H54 (cell line): ENCODE measurements at places on chromosomes 16 and 17.

DNA sequence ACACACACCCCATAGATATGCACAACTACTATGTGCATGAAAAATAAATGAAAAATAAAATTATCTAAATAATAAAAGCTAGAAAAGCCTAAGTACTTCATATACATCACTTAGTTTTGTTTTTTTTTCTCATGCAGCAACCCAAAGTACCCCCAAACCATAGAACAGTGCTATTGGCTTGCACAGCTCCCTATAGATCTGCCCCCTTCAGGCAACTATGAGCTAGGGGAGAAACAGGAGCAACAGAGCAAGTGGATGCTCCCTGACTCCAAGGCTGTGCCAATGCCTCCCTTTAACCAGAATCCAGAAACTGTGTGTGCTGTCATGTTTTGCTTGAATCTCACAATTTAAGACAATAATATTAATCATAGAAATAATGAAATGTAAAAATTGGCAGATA lies 605.5 kb downstream of the TOX3 start:
- DNase-seq = no peak

DNA sequence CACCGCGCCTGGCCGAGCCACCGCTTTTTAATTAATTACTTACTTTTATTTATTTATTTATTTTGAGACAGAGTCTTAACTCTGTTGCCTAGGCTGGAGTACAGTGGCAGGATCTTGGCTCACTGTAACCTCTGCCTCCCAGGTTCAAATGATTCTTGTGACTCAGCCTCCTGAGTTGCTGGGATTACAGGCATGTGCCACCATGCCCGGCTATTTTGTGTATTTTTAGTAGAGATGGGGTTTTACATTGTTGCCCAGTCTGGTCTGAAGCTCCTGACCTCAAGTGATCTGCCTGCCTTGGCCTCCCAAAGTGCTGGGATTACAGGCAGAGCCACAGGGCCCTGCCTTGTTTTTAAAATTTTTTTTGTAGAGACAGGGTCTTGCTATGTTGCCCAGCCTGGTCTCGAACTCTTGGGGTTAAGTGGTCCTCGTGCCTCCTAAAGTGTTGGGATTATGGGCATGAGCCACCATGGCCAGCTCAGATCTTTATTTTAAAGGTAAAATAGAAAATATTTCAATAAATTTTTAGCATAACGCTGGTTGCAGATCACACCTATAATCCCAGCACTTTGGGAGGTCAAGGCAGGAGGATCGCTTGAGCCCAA lies 18.3 kb upstream of the NUDT16L1 start:
- no peak for DNase-seq

DNA sequence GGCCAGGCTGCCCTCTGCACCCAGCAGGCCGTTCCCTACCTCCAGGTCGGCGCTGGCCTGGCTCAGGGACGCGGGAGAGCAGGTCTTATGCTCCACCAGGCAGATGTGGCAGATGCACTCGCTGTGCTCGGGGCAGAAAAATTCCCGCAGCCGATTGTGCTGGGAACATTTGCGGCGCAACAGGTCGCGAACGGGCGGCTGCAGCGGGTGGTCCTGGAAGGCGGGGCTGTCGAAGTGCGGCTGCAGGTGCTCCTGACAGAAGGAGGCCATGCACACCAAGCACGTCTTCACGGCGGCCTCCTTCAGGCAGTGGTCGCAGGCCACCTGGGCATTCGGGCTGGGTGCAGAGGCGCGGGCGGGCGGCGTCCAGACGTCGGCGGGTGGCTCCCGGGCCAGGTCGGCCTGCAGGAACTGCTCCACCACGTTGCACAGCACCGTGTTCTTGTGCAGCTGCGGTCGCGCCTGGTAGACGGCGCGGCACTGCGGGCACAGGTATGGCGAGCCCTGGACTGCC lies 439 bp downstream of the TRIM25 start:
- peak; percentile 46 for DNase-seq

- no peak for DNase-seq
Observed at GRCh38 chr17:12510535-12510934, 155.2 kb upstream of the MYOCD start.

GRCh38 chr17:58706351-58707140 lies 14.1 kb downstream of the RAD51C start:
- no peak for DNase-seq

- no peak for DNase-seq
Observed at GRCh38 chr17:13393841-13394710, 207.7 kb downstream of the HS3ST3A1 start.

- no peak for DNase-seq
Observed at GRCh38 chr17:74454197-74455024, 12.0 kb upstream of the CD300A start.

DNA sequence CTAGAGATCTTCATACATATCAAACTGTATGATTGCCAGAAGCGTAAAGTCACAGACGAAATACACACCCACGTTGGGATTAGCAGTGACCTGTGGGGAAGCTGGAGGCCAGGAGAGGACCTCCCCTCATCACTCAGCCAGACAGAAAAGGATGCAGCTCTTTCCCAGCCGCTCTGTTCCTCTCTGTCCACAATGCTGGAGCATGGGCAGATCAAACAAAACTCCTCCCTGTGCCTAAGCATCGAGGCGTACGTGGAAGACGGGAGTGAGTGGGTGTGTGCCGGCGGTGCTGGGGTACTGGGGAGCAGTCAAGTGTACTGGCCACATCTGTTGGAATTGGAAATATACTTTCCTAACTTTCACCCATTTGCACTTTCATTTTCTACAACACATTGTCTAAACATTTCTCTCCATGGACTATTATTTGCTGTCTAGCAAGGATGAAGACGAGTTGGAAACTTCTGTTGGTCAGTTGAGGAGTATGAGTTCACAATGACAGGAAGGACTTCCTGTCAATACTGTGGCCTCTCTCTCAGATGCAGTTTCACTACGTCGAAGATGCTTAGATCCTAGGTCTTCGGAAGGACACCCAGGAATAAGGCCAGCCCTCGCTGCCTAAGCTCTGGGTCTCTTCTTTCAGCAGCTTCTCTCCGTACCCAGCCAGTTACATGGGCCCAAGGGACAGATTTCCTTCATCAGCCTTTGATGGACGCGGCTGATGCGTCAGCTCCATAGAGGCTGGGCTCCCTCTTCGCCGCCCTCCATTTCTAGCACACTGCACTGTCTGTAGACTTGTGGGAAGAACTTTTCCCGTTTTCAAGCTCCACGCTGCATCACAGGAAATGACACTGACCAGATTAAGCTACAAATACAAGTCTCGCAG lies 30.6 kb upstream of the ENDOV start:
- DNase-seq = no peak

DNA sequence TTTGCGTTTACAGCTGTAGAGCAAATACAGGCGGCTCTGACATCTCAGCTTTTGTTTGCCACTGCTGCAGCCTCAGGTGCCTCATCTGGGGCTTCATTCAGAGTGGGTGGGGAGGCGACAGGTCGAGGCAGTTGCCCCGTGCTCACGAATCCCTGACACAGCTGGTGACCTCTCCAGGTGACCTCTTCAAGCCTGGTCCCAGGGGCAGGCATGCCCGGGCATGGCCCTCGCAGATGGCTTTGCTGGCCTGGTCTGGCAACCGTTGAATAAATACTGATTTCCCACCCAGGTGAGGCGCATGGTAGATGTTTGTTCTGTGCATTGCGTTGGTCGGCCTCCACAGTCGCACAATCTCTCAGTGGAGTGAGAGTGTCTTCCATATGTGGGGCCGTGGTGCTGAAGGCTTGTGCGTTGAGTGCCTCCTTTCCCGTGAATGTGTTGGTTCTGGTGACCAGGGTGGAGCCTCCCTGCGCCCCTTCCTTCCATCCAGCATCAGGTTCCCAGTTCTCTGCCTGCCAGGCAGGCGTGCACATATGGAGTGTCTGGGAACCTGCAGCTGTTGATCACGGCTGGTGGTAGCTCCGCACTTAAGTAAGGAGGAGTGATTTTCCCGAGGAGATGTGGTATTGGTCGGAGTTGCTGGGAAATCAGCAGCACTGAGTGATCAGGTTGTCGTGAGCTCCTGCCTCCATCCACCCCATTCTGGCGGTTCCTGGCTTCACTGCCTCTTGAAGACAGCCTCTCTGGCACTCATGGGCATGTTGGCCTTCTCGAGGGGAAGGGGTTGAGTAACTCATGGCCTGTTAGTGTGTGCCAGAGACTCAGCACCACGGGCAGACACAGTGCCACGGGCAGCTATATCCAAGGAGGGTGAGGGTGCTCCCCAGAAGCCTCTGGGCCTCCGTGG lies 149.7 kb downstream of the RPTOR start:
- DNase-seq = no peak

DNA sequence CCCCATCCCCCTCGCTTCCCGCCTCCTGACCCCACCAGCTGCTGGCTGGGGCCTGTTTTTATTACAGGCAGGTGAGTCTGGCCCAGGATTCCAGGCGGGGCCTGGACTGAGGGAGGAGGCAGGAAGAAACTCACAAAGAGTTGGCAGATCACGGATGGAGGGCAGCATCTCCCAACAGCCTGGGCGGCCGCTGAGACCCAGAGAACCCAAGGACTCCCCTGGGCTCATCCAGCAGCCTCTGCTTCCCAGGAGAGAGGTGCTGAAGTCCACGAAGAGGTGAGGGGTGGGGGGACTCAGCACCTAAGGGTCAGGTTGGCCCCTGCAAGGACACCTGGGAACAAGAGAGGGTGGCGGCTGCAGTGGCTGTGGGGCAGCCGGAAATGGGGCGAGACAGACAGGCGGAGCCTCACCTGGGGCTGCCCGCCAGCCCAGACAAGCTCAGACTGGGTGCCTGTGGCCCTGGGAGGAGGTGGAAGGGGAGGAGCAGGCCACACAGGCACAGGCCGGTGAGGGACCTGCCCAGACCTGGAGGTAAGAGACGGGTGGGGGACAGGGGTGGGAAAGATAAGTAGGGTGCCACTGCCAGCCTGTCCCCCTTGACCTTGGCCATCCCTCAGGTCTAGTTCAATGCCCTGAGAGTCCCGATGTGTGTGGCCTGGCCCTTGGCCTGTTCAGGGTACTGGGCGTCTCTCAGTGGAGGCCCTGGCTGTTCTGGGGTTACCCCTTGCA lies 8.7 kb upstream of the ADGRG1 start:
- DNase-seq = no peak
